T-helper 2 cell (primary cell): ENCODE measurements at places on chromosomes 1 and 21.

DNA sequence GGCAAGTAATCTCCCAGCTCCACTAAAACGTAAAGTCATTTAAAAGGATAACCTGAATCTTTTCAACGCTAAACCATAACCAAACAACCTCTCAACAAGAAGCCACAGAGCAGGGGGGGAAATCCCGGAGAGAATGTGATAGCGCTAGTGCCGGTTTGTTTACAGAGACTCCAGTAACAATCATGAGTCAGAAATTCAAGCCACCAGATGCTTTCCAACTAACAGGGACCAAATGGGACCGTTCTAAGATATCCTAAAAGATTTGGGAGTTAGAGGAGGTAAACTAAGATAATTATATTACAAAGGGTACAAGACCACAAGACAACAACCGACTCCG lies 825 bp downstream of the DCAF8 start:
- DNase-seq: peak; percentile 68

DNA sequence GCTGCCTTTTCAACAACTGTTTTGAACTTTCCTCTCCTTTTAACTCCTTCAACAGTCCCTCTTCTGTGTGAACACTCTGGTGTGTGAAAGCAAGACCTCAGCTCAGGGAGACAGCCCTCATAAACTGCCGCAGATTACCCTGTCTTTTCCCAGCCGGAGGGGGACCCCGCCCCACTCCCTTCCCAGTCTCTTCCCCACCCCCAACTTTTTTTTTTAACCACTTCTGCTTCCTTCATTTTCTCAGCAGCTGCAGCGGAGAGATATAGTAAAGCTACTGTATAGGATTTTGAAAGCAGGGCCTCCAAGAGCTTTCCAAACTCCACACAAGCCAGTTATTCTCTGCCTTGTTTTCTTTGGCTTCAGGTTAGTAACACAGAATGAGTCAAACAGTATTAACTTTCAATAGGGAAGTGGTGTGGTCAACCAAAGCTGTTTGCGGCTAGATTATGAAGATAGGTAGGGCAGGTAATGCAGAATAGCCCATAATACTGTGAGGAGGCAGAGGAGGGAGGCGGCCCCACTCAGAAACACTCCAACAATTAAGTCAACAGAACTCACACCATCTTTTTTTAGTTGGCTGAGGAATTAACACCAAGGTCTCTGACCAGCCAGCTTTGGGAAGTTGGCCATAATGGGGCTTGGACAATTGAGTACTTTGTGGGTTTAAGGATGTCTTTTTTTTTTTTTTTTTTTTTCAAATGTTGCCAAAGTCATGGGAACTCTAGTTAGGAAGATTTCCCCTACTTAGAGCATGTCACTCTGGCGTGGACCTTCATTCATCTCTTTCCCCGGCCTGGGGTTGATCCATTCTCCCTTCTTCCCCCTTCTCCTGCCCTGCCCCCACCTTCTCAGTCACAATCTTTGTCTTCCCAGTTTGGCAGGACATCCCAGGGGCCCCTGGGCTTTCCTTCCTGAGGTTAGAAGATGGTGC lies 177.0 kb downstream of the CLIC6 start:
- DNase-seq: peak; percentile 13

DNA sequence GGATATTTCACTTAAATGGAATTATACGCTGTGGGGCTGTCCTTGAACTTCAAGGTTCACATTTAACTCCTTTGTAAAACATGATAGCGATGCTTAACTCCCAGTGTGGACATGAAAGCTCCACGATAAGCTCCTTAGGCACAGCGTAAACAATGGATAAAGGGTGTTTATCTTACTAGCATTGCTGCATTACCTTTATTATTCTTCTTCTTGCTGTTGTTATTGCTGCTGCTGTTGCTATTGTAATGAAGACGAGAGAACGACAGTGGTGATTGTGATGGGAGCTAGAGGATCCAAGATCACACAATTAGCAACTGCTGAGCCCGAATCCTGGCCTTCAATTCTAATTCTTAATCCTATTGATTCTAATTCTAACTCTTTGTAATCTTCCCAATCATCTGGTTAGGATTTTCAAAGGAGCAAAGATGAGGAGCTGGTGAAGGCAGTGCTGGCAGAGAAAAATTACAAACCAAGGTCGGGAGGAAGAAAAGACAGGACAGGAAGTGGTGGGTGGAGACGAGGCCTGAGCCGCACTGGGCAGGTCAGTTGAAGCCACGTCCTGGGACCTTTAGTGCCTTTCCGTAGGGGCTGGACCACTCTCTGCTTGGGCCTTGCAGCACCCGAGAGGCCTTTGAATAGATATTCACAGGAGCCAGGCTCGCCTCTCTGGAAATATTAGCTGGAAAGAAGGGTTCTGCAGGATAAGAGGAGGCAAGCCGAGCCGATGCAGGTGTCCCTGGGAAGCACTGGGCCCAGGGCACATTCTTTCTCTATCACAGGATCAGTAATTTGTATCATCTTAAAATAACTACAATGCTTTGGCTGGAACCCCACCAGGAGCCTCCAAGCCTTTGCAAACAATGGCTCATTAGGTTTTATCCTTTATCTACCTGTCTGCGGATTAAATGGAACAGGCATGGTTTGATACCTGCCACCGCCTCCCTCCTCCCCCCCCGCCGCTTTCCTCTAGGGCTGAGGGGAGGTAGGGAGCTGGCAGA lies 571.6 kb downstream of the AJAP1 start:
- no peak for DNase-seq

DNA sequence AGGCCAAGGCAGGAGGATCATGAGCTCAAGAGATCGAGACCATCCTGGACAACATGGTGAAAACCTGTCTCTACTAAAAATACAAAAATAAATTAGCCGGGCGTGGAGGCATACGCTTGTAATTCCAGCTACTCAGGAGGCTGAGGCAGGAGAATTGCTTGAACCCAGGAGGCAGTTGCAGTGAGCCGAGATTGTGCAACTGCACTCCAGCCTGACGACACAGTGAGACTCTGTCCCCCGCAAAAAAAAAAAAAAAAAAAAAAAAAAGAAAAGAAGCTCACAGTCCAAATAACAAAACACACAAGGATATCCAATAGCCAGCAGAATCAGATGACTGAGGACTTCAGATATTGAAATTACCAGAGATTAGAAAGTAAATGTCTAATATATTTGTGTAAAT lies 11.8 kb downstream of the AHCTF1 start:
- DNase-seq: no peak

DNA sequence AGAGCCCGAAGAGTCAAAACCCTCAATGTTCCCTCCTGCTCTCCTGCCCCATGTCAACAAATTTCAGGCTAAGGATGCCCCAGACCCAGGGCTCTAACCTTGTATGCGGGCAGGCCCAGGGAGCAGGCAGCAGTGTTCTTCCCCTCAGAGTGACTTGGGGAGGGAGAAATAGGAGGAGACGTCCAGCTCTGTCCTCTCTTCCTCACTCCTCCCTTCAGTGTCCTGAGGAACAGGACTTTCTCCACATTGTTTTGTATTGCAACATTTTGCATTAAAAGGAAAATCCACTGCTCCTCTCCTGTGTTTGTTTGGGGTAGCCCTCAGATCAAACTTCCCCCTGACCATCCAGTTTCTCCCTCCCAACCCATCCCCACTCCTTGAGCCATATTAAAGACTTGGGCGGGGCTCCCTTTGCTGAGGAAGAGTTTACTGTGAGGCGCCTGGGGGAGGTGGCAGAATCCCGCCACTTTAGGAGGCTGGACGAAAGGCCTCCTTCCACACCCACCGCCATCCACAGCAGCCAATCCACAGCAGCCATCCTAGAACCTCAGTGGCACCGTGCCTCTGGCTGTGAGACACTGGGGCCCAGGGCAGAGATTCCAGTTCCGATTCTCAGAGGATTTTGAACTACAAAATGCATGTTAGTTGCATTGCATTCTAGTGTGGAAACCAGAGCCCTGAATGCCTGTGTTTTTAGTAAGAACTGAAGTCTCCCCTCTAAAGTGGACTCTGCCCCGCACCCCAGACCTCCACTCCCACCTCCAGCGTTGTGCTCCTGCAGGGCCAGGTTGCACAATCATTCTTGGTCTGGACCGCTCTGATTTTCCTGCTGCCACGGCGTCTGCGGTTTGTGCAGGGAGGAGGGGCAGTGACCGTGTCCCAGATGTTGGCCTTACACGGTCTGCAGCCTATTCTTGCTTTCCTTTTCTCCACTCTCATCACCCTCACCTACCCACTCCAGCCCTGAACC lies 3.0 kb downstream of the OLFML3 start:
- DNase-seq: no peak

- no peak for DNase-seq
Observed at GRCh38 chr1:66537718-66538117, 3.8 kb downstream of the SGIP1 start.

GRCh38 chr1:81312272-81312754 lies 488.4 kb upstream of the ADGRL2 start:
- no peak for DNase-seq

- no peak for DNase-seq
Observed at GRCh38 chr1:41514381-41514780, 29.9 kb upstream of the EDN2 start.

- no peak for DNase-seq
Observed at GRCh38 chr1:61051443-61051718, 31.0 kb upstream of the NFIA start.

DNA sequence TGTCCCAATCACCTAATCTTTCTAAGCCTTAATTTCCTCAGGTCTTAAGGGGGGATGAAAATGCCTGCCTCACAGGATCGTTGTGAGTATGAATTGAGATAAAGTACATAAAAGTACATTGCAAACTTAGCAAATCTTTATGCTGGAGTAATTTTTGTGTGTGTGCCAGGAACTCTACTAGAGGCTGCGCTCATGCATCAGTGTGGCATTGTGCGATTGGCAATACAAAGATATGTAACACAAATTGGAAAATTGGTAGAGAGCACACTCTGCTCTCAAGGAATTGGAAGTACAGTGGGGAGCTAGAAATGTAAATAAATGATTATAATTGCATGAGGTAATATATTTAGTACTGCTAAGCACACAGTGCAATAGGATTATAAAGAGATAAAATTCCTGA lies 398.3 kb downstream of the DUSP10 start:
- no peak for DNase-seq

DNA sequence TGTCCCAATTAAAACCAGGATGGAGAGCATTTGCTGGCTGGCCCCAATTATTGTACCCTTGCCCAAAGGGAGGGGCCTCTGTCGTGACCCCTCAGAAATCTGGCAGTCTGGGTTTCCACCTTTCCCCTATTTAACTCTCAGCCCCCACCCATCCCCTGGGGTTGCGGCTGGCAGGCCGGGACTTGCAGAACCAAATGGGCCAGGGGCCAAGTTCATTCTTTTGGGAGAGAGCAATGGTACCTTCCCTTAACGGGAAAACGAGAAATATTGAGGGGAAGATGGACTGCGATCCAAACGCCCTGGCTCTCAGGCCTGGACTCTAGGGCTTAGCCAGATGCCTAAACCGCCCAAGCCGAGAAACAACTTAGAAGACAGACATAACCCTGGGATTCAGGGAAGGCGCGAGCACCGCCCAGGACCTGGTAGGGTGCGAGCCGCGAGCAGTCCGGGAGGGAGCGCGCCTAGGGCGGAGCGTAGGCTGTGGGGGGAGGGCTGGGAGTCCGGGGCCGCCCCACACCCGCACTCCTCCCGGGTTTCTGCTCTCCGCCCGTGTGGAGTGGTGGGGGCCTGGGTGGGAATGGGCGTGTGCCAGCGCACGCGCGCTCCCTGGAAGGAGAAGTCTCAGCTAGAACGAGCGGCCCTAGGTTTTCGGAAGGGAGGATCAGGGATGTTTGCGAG lies at the start of gene SLC27A3:
Gene SLC27A3 (plus strand): TSS at position 628 of the 678 bp plus-strand sequence. CDS start 91 bp downstream, outside the sequence.
- peak; percentile 8 for DNase-seq

DNA sequence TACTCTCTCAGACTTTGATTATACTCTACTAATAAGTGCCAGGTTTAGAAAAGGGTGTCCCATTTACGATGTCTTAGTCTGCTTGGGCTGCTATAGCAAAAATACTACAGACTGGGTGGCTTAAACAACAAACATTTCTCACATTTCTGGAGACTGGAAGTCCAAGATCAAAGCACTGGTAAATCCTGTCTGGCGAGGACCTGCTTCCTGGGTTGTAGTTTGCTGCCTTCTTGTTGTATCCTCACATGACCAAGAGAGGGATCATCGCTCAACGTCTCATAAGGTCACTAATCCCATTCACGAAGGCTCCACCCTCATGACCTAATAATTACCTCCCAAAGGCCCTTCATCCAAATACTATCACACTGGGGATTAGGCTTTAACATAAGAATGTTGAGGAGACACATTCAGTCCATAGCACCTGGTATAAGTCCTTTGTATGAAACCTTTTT lies 12.0 kb downstream of the PRDX6 start:
- no peak for DNase-seq

- no peak for DNase-seq
Observed at GRCh38 chr1:2482588-2482987, 6.5 kb downstream of the PLCH2 start.

DNA sequence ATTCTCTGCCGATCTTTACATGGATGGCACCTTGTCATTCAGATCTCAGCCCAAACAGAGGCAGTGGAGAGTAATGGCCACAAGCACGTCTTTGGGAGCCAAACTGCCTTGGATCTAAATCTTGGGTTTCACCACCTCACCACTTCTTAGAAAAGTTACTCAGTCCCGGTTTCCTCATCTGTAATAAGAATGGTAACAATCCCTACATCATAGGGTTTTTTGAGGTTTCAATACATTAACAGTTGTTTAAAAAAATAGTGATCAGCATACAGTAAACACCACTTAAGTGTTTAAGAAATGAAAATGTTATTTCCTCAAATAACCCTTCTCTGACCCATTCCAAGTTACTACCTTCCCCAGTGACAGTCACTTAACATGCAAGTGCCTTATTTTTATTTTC lies 38.5 kb upstream of the KCNA3 start:
- DNase-seq: no peak

DNA sequence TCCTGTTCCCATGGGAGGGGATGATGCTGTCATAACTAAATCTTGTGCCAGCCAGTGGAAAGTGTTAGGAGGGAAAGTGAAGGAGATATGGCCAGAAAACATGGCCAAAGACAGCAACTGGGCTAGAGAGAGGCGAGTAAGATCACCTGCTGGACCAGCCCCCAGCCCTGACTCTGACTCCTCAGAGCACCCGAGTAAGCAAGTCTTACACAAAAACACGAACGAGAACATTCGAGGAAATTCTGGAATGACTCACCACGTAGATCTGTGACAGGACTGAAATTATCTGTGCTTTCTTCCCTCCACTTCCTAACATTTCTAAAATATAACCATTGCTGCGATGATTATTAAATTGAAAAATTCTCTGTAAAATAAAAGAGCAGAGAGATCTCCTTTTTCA lies 9.2 kb downstream of the ZNF496 start:
- no peak for DNase-seq

- no peak for DNase-seq
Observed at GRCh38 chr1:76827066-76827465, 40.2 kb upstream of the ST6GALNAC5 start.

DNA sequence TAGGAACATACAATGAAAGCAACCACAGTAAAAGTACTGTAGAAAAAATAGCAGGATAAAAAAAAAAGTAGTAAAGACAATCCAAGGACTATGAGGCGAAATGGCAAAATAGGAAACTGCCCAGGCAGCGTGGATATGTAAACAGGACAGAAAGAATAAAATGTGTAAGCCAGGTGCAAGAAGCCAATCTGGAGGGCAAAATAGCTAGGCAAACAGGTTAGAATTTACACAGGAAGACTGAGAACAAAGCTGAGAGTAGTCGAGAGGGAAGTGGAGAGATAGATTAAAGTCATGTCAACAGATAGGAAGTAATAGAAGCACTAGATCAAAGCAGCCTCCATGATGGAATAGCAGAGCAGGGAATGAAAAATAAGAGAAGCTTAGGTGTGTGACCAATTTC lies 124.2 kb upstream of the B3GALT2 start:
- DNase-seq: peak; percentile 25
